ENCODE measurements at places on chromosomes 11 and 22. TPM values are rescaled to one million over a fixed set of nuclear protein-coding genes. Genes with fewer than 3 reads are reported as not detected.

Gene SH3BP1
- 15.9 TPM for polyA plus RNA-seq

Gene MICALL1
- polyA plus RNA-seq = 19.6 TPM

Gene GVQW3
- 0.53 TPM for polyA plus RNA-seq

Gene OR4A16
- not detected for polyA plus RNA-seq

Gene NRGN
- polyA plus RNA-seq = 250 TPM

Gene TMPRSS5
- polyA plus RNA-seq = 0.81 TPM

Gene OR52H1
- polyA plus RNA-seq = not detected

Gene APOL5
- not detected for polyA plus RNA-seq
